ENCODE measurements at places on chromosomes 12 and 14. TPM values are rescaled to one million over a fixed set of nuclear protein-coding genes. Genes with fewer than 3 reads are reported as not detected.

Gene GPR84
- not detected for total RNA-seq

Gene NINJ2
- 3.0 TPM for total RNA-seq

Gene LRP6
- total RNA-seq: 44.0 TPM

Gene CBLN3
- total RNA-seq: 4.8 TPM

Gene BIN2
- total RNA-seq: not detected

Gene STYK1
- 0.16 TPM for total RNA-seq

Gene FGFR1OP2
- 31.2 TPM for total RNA-seq

Gene DEGS2
- 0.16 TPM for total RNA-seq

Gene SLC17A8
- 0.16 TPM for total RNA-seq

Gene BHLHE41
- total RNA-seq: 2.0 TPM

Gene PLEKHG7
- not detected for total RNA-seq

Gene TAS2R43
- total RNA-seq: 0.63 TPM

Gene SIRT4
- total RNA-seq: 2.7 TPM

Gene CALM1
- total RNA-seq: 775 TPM

Gene CLEC4E
- not detected for total RNA-seq

Gene KRT83
- not detected for total RNA-seq

Gene FOXN4
- not detected for total RNA-seq

Gene NFATC4
- total RNA-seq: 97.9 TPM

Gene TRIM9
- total RNA-seq: under 0.01 TPM

Gene HDAC7
- total RNA-seq: 21.8 TPM

Gene KRT72
- not detected for total RNA-seq

Gene LBHD2
- not detected for total RNA-seq

Gene SRSF5
- 273 TPM for total RNA-seq

Gene SPPL3
- total RNA-seq: 4.1 TPM

Gene RTN1
- total RNA-seq: 0.16 TPM

Gene HOXC12
- total RNA-seq: not detected

Gene ACSS3
- 12.2 TPM for total RNA-seq

Gene MYF5
- total RNA-seq: not detected

Gene KRT2
- total RNA-seq: not detected

Gene PROX2
- not detected for total RNA-seq

Gene PLBD1
- total RNA-seq: 0.95 TPM

Gene PTPRR
- not detected for total RNA-seq

Gene LRRC10
- not detected for total RNA-seq

Gene CFAP54
- 0.86 TPM for total RNA-seq

Gene TSPAN11
- total RNA-seq: 0.32 TPM

Gene CCDC175
- not detected for total RNA-seq

Gene OR4E2
- not detected for total RNA-seq

Gene MSI1
- total RNA-seq: not detected

Gene NXPH4
- 0.79 TPM for total RNA-seq

Gene KRT8
- total RNA-seq: 0.95 TPM

Gene SLC8A3
- total RNA-seq: under 0.01 TPM

Gene CCDC60
- total RNA-seq: not detected

Gene HCAR3
- total RNA-seq: not detected
